H4 (cell line): ENCODE measurements at places on chromosomes 2 and 18.
A peak's percentile ranks its signal among the peaks of the same experiment; 100 is the strongest.

GRCh38 chr2:126244937-126245336, 411.0 kb upstream of the GYPC start:
- DNase-seq = peak; percentile 29

DNA sequence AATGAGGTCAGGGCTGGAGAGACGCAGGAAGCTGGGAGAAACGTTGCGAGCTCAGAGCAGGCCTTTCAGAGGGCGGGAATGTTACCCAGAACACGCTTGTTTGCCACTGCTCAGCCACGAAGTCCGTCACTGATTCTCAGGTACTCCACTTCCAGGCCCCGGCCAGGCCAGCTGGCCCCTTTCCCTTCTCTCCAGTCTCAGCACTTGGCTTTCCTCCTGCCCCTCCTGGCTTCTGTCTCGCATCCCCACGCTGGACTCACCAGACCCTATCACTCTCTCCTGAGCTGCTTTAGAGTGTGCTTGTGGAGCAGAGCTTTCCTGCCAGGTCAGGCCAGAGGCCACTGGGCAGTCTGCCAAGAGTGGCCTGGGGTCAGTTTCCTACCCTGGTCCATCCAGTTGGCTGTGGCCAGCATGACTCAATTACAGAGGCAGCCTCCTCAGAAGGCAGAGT, 151.4 kb downstream of the TWIST2 start:
- no peak for DNase-seq

DNA sequence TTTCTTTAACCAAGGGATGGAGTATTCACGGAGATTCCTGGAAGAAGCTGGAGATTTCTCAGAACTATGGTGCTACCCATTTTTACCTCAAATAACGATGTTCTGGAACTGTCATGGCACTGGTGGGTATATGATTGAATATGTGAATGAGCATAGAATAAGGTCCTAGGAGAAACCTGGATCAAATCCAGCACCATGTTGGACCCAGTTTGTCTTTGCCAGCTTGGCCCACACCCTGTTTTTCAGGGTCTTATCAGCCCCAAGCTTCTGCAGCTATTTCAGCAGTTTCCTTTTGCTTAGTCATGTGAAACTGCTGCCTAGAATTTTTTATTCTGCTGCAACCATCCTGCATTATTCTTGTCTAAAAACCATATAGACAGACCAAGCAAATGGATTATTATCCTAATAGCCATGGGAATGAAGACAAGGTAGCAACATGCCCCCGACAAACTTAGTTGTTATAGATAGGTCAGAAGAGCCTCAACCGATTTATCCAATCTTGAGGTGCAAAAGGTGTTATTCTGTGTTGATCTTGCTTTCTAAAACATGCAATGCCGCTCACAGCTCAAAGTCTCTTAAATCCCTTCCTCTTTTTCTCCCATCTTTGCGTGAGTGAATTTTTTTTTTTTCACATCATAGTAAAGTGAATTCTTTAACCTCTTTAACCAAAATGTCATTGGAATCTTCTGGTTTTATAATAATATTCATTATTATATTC, 133.6 kb downstream of the PRPF40A start:
- DNase-seq = no peak

- DNase-seq = no peak
Observed at GRCh38 chr2:71462056-71462605, 8.8 kb downstream of the DYSF start.

DNA sequence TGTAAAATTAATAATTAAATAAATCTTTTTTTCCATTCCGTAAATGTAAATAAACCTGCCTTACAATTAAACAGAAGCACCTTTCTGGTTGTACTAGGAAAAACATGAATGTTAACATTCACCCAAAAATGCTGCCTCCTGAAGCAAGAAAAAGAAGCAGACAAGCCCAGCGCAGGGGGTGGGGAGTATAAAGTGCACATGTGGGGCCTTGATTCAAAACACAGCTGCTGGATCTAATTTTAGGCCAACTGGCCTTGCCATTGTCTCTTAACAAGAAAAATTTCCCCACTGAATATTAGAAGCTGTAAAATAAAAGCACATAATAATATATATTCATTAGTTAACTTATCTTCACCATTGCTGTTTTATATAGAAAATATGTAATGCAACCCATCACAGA, 28.3 kb downstream of the TCF4 start:
- DNase-seq = no peak

DNA sequence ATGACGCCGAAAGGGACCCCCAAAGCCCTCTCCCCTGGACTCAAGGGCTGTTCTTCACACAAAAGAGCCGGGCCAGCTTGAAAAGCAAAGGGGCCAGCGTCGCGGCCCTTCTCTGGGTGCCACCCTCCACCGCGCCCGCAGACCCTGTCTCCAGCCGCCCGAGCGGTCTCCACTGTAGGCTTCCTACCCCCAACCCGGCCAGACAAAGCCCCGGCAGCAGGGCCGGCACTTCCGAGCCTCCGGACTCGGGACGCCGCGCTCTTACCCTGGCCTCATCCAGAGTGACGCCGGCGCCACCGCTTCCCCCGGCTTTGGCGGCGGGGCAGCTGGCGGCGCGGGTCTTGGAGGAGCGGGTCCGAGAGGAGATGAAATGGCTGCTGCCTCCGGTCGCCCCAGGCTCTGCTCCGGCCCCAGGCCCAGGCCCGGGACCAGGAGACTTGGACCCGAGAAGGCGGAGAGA, 603 bp downstream of the ATAD2B start:
- no peak for DNase-seq

DNA sequence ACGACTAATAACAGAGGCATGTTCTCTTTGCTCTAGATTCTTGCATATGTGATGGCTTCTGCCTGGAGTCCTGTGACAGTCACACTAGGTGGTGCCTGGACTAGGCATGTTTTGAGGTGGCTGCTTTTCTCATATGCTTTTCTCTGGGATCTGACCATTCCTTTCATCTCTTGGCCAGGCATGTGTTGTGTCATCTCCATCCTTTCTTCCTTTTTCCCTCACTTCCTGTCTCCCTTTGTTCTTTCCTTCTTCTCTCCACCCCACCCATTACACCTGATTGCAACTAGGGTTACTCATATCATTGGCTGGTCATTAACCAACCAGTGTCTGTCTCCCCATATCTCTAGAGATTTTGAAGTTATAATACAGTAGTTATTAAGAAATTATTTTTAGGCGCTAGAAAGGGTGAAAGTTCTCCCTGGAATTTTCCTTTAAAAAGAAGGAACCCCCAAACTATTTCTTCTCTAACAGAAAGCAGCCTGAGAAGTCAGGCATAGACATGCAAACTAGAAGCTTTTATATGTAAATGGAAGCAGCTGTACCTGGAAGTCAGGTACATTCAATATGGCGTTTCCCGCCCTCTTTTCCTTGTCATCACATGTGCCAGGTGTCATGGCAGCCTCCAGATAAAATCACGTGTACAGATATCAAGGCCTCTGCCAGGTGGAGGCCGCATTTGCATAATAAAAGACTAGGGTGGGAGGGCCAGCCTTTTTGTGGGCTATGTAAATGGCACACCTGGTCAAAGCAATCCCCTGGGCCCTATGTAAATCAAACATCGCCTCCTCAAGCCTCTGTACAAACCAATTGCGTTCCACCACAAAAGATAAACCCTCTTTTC, 220.4 kb upstream of the MEX3C start:
- DNase-seq = no peak

GRCh38 chr18:28438381-28438780, 261.5 kb upstream of the CDH2 start:
- no peak for DNase-seq

DNA sequence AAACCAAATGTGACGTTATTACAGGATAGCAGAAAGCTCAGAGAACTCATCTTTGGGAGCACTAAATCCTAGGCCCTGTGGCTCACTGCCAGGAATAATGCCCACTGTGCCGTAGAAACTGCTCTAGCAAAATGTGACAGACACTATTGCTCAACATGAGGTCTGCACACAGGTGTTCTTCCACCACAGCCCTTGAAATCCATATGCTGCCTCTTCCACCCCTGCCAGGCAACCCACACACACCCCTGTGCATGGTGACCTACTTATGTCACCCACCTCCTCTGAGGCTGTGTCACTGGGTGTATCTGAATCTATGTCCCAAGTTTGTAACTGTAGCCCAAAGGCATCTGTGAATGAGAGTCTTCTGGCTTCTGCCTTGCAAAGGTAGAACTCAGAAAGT, 66.1 kb upstream of the MBOAT2 start:
- no peak for DNase-seq

GRCh38 chr2:202574541-202574940, 60.2 kb upstream of the FAM117B start:
- no peak for DNase-seq

DNA sequence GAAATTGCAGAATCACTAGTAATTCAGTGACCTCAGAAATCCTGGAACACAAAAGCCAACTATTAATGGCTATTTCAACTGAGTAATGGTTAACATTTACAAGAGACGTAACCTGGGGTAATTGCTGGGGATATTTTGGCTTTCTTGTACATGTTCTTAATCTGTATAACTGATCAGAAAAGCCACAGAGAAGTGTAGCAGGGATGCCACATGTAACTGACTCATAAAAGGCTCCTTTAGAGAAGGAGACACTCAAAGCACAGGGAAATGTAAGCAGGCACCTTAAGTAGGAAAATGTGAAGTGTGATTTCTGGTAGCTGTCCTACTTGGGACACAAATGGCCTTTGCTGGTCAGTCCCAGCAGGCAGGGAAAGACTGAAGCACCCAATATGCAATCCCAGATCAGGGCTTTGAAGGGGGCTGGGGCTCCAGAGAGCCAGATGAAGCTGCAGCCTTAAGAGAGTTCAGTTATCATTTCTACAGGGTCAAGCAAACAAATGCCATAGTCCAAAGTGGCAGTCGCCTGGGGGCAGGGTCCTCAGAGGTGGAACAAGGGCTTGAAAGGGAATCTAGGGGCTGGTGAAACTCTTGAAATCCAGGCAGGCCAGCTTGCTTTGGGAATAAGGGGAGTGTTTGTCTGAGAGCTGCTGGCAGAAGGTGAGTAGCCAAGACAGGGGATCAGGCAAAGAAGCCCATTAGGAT, 7.2 kb upstream of the SPOPL start:
- DNase-seq = no peak

DNA sequence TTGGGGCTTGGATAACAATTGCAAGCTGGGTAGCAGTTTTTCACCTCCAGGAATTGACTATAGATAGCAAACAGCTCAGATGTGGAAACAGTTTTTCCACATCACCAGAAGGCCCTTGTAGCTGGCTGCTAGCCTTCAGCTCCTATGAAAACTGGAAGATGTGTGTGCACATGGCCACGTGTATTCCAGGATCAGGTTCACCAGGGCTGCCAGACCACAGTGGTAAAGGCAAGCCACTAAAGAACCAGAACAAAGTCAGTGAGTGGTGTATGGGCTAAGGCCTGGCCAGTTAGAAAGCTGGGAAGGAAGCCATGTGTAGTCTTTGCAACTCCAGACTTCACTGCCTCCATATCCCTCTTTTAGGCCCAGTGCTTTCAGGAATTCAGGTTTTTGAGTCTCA, 12.9 kb downstream of the LRRTM1 start:
- DNase-seq = no peak

DNA sequence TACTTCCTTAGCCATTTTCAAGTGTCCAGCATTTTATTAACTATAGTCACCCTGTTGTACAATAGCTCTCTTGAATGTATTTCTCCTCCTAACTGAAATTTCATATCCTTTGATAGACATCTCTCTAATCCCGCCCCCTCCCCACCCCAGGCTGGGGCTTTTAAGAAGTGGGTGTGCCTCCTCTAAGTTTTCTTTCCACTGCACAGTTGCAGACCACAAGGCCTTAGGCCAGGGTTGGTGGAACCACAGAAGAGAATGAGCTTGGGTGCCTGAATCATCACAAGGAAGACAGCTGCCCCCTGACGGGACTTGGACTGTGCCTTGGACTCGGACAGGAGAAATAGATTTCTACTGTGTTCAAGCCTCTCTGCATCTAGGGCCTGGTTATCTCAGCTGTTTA, 193.4 kb downstream of the HAUS1 start:
- peak; percentile 47 for DNase-seq

- peak; percentile 64 for DNase-seq
Observed at GRCh38 chr2:161992531-161992930, 81.5 kb downstream of the DPP4 start.

DNA sequence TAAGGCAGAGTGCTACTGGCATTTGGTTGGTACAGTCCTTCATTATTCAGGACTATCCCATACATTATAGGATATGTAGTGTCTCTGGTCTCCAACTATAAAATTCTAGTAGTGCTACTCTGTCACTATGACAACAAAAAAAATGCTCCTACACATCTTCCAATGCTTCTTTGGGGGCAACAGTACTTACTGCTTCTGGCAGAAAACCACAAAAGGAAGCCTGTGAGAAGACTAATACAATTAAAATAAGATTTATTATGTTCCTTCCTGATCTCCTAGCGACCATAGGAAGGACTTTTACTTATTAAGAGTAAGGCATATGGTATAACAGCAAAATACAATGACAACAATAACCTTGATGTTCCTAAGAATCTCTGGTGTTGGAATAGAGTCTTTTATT, 48.4 kb upstream of the CPO start:
- no peak for DNase-seq

- DNase-seq = no peak
Observed at GRCh38 chr2:102558463-102558862, 60.9 kb upstream of the SLC9A2 start.

GRCh38 chr2:19971691-19972090, 18.2 kb downstream of the WDR35 start:
- no peak for DNase-seq

- DNase-seq = no peak
Observed at GRCh38 chr2:139992711-139993345, 1212.6 kb upstream of the NXPH2 start.

DNA sequence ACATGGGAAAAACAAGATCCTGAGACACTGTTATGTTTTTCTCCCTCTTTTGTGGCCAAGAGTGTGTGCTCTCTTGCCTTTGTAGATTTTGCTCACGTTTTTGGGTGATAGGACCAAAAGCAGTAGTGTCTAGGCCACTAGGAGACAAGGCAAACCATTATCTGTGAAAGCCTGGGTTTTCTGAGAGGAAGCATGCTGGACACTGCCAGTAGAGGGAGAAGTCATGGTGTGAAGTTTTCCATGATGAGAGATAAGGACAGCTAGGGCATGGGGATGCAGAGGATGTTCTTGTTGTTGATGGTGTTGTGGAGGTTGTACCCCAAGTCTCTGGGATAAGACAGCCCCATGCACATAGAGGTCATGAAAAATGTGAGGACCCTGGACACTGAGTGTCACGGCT, 285.3 kb downstream of the SOX11 start:
- no peak for DNase-seq

DNA sequence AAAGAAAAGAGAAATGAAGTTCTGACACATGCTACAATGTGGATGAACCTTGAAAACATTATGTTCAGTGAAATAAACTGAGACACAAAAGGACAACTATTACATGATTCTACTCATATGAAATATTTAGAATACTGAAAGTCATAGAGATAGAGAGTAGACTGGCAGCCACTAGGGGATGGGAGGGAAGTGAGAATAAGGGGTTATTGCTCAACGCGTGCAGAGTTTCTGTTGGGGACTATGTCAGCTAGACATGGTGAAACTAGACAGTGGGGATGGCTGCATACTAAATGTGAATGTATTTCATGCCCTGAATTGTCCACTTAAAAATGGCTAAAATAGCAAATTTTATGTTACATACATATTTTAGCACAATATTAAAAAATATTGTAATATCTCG, 108.7 kb upstream of the ATL2 start:
- no peak for DNase-seq

- DNase-seq = no peak
Observed at GRCh38 chr2:120441744-120442471, 96.0 kb downstream of the INHBB start.
